ENCODE measurements at places on chromosomes 6 and 20. TPM values are rescaled to one million over a fixed set of nuclear protein-coding genes. Genes with fewer than 3 reads are reported as not detected.

The TENT5A gene
- total RNA-seq: 3.0 TPM

The TDRD6 gene
- total RNA-seq: 0.09 TPM

The ZBTB46 gene
- 1.5 TPM for total RNA-seq

The TRIM39 gene
- 13.3 TPM for total RNA-seq

The KHDRBS2 gene
- not detected for total RNA-seq

DNA sequence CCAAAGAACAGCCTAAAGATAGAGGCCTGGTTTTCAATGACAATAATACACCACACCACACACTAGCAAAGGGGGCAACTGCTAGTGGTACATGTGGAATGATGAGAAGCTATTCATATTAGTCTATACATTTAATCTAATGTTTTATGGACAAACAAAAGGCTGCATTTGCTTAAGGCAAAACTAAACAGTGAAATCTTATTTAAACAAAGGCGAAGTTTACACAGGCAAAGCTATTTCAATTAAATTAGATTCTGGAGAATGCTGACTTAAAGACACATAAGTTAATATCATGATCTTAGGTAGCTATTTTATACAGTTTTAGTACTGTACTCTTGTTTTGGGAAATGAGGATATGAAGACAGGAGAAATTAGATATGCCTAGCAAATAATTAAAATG lies 53.9 kb upstream of the SIM1 start:
- no peak for DNase-seq

DNA sequence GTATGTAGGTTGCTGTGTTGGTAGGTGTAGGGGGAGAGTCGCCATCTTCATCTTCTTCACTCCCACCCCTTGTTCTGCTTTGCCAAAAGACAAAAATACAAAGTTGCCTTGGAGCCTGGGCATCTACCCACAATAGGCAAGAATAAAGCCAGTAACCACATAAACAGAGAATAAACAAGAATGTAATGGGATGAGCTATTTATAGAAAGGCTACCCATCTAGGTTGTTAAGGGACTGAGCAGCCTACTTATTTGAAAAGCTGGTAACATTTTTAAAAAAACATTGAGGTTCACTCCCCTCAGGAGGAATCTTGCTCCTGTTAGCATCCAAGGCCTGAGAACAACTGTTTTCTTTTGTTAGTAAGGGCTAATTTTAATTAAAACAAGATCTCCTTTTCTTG lies 301.4 kb upstream of the STXBP5 start:
- no peak for DNase-seq

DNA sequence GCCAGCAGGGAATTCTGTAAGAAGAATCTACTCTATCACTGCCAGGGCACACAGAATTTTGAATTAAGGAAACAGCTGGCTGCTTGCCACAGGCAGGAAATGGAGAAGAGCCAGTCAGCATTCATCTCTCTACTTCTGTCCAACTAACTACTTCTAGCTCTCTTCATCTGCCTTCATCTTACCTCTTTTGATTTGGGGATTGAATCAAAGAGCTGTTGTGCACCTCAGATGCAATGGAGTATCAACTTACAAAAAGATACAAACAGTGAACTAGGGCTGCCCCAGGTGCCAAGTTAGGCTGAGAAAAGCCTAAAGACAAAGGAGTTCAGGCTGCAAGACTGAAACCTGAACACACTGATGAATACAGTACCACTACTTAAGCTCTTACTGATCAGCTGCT lies 82.0 kb downstream of the PTPRK start:
- DNase-seq: peak; percentile 11

GRCh38 chr6:136922685-136923006 lies 545 bp downstream of the SLC35D3 start:
- DNase-seq: no peak

- DNase-seq: no peak
Observed at GRCh38 chr6:147282566-147282959, 78.3 kb downstream of the STXBP5 start.

GRCh38 chr20:33311996-33312395 lies 29.0 kb downstream of the BPIFB1 start:
- DNase-seq: no peak

GRCh38 chr6:19157486-19157885 lies 679.7 kb upstream of the ID4 start:
- no peak for DNase-seq

GRCh38 chr20:47680804-47681529 lies 104.3 kb downstream of the SULF2 start:
- no peak for DNase-seq

DNA sequence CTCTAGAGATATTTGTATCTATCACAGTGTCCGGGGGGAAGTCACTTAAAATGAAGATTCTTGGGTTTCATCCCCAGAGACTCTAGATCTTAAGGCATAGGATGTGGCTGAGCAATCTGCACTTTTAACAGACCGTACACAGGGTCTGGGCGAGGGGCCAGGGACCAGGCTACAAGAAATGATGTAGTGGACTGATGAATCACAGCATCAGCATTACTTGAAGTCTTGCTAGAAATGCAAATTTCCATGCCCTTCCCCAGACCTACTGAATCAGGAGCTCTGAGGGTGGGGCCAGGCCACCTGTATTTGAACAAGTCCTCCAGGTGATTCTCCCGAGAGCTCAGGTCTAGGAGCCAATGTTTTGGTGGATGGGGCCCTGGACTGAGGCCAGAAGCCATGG lies 168.4 kb downstream of the DOK5 start:
- peak; percentile 17 for DNase-seq

GRCh38 chr6:125248136-125248535 lies 53.6 kb downstream of the HDDC2 start:
- no peak for DNase-seq
